Activated CD4-positive, alpha-beta T cell treated with anti-CD3 and anti-CD28 coated beads, Interleukin-2, amount 50 U/mL, for 1 hour (primary cell): ENCODE measurements at places on chromosomes 5 and 9.

GRCh38 chr5:1732238-1732941 is 67.2 kb downstream of the MRPL36 start:
- no peak for DNase-seq

DNA sequence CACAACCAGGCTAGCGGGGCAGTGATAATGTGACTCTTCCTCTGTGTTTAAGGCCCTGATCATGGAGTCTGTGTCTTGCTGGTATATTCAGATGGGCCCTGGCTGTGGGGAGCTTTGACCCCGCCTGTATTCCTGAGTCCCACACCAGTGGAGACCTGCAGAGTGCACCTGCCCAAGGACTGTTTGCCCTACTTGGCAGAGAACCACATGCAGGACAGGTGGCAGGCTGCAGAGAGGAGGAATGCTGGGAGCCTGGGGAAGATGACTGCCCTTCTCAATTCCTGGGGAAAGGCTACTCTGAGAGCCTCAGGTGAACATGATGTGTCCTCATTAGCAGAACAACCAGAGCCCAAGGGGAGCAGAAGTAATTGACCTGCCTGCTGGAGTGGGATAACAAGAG is 36.2 kb downstream of the IARS1 start:
- DNase-seq: no peak

DNA sequence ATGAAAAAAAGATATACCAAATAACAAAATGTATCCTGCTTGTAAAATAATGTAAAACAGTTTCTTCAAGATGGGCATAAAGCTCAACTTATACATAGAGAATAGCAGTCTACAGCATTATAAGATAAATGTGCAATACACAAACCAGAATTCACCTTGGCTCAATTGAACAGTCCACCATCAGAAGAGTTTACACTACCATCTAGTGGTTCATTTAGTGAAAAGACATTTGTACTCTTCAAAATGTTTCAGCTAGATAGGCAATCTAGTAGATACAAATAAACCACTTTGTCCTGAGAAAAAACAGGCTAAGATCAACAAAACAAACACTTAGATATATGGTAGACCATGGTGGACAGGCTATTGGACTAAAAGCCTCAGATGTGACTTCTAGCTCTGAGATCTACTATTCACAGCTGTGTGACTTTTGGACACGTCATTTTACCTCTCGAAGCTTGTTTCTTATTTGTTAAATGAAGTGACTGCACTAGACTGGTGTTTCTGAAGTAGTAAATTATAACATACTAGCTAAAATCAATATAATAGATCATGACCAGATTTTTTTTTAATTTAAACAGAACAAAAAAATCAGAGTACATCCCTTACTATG is 22.1 kb upstream of the TPD52L3 start:
- no peak for DNase-seq

- DNase-seq: no peak
Observed at GRCh38 chr5:7410936-7411511, 15.1 kb downstream of the ADCY2 start.

DNA sequence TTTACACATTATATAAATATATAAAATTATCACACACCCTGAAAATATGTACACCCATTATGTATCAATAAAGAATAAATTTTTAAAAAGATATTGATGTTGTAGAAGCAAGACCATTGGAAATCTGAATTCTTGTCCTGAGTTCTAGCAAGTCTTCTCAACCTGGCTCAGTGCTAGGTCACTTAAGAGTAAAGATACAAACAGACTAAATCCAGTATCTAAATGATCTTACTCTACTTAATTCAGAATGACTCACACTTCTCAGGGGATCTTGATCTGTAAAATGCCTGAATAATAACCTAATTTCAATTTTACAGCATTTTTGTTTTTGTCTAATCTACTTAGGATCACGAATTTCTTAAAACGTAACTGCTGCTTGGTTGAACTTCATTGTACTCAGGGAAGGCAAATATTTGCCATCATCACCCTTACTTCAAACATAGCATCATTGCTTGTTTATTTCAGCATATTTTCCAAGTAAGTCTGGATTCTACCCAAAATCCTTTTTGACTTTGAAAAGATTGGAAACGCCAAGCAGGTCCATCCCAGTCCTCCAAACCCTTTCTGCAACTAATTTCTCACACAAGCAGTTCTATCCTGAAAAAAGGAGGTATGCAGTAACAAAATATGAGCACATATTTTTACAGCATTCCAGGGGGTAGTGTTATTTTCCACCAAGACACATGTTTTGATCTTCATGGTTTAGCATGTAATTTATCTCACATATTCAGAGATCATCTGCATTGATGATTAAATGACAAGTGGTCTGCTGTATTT is 582.6 kb downstream of the PSAT1 start:
- DNase-seq: no peak
